ENCODE measurements at places on chromosomes 1 and 21.

DNA sequence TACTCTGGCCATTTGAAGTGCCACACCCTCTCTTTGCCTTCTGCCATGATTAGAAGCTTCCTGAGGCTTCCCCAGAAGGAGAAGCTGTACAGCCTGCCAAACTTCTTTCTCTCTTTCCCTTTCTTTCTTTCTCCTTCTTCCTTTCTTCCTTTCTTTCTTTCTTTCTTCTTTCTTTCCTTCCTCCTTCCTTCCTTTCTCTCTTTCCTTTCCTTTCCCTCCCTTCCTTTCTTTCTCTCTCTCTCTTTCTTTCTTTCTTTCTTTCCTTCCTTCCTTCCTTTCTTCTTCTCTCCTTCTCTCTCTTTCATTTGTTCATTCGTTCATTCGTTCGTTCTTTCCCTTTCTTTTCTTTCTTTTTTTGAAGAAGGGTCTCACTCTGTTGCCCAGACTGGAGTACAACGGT lies 931.0 kb downstream of the TTLL7 start:
- no peak for DNase-seq

DNA sequence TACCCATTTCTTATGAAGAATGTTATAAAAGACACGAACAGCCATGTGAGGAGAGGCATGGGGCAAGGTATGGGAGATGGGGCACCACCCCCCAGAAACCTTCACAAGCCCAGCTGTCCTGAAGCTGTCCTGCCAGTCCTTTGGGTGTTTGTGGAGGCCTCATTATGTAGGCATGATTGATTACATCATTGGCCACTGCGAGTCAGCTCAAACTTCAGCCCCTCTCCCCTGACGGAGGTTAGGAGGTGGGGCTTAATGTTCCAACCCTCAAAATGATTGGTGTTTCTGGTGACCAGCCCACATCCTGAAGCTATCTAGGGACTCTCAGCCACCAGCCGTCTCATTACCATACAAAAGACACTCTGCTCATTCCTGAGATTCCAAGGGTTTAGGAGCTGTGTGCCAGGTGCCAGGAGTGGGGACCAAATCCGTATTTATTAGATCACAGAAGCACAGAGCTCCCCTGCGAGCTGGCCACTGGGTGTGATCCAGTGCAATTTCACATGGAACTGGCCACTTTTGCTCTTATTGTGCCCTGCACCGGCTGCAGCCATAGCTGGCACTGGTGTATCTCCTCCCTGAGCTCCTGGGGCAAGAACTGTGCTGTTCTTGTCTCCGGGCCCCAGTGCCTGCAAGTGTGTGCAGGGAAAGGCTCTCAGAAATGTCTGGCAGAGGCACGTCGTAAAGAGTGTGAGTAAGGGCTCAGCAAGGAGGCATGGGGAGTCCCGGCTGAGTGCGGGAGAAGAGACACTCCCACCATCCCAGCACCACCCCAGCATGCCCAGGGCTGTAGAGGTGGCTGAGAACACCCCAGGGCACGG lies 10.5 kb downstream of the KIAA1614 start:
- no peak for DNase-seq

GRCh38 chr1:24383381-24383940 lies 30.1 kb downstream of the STPG1 start:
- no peak for DNase-seq

DNA sequence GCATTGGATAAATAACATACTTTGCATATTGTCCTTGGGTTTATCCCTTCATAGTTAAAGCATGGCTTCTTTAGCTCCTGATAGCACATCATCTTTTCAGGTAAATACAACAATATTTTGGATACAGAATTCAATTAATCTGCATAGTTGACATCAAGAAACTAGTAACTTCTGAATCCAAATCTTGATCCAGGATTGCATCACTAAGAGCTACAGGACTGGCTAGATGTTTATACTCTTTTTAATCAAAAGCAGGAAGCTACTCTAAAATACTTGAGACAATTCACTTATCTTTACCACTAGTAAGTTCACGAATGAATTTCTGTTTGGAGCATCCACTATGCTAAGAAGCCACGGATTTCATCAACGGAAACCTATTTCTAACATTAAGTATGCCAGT lies 54.2 kb upstream of the SLC44A3 start:
- no peak for DNase-seq

DNA sequence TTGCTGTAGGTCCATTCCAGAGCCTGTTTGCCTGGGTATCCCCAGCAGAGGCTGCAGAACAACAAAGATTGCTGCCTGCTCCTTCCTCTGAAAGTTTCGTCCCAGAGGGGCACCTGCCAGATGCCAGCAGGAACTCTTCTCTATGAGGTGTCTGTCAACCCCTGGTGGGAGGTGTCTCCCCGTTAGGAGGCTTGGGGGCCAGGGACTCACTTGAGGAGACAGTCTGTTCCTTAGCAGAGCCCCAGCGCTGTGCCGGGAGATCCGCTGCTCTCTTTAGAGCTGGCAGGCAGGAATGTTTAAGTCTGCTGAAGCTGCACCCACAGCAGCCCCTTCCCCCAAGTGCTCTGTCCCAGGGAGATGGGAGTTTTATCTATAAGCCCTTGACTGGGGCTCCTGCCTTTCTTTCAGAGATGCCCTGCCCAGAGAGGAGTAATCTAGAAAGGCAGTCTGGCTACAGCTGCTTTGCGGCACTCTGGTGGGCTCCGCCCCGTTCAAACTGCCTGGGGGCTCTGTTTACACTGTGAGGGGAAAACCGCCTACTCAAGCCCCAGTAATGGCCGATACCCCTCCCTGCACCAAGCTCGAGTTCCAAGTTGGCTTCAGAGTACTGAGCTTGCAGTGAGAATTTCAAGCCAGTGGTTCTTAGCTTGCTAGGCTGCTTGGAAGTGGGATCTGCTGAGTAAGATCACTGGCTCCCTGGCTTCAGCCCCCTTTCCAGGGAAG lies 8.7 kb upstream of the SLC25A24 start:
- no peak for DNase-seq

GRCh38 chr1:27760426-27760825 lies 12.6 kb upstream of the STX12 start:
- no peak for DNase-seq

- DNase-seq: peak; percentile 63
These were observed 14.9 kb downstream of the TTC34 start for GRCh38 chr1:2786329-2787162.

DNA sequence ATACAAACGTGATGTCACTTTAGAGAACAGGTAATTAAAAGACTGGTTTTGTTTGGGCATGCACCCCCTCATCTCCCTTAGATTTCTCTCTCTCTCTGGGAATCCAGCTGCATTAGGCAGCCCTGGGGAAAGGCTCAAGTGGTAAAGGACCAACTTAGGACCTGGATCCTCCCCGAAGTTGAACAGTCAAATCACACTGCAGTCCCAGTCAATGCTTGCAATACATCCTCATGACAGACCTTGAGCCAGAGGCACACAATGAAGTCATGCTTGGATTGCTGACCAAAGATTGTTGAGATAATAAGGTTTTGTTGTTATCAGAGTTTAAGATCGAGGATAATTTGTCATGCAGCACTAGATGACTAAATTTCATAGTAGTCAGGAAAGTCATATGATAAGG lies 1285.8 kb upstream of the NCAM2 start:
- no peak for DNase-seq

DNA sequence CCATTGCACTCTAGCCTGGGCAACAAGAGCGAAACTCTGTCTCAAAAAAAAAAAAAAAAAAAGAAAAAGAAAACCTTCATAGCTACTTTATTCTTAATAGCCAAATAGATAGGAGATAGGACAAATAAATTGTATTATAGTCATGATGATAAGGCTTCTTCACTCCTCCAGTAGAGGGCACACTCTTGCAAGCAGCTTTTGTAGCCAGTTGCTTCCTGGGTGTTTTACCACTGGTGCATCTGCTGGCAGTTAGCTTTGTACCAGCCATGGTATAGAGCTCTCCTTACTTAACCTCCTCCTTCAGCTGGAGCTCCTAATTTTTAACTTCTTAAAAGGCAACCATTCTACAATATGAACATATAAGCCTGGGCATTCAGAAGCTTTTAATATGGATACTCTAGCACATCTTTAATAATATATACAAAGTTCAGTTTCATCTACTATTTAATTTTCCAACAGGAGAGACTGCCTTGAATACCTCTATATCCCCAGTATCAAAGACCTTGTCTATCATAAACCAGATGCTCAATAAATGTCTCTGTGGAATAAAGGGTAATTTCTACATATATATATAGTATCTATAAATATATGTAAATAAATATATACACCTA lies 35.8 kb downstream of the EVI5 start:
- DNase-seq: no peak

DNA sequence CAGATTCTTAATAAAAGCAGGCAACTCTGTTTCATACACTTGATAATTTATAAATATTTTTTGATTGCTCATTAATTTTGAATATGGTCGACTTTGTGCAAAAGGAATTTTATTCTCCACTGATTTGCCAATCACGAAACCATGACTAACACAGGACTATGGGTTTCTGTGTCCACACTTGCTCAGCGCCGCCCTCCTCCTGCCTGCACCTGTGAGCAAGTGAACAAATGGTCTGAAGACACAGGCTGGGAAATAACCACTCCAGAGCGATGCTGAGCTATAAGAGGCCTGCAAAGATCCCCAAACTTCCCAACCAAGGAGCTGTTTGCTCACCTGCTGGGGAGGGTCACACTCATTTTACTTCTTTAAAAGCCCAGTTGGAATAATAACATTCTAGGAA lies 19.6 kb downstream of the ABCB10 start:
- DNase-seq: no peak

- DNase-seq: no peak
These were observed 385.9 kb downstream of the GPATCH2 start for GRCh38 chr1:217244971-217245370.

DNA sequence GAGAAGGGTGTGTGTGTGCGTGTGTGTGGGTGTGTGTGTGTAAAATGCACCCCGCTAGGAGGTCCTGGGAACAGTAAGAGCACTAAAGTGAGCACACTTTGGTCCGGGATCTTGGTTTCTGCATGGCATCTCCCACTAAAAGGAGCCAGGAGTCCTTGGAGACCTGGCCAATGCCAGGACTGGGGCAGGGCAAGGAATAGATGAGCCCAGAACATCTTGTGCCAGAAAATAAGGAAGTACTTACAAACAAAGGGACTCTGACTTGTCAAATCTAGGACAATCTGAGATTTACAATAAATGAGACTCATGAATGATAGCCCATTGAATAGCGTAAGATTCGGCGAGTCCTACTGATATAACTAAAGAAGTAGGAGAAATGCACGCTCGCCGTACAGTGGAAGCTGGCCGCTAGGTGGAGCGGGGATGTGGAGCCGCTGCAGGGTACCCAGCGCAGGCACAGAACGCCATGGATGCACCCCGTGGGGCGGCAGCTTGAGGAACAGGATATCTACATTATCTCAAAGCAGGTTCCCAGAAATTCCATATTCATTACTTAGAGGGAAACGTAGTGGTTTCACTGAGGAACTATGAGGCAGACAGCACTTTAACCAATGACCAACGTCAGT lies 7.1 kb downstream of the SLC37A1 start:
- DNase-seq: no peak

DNA sequence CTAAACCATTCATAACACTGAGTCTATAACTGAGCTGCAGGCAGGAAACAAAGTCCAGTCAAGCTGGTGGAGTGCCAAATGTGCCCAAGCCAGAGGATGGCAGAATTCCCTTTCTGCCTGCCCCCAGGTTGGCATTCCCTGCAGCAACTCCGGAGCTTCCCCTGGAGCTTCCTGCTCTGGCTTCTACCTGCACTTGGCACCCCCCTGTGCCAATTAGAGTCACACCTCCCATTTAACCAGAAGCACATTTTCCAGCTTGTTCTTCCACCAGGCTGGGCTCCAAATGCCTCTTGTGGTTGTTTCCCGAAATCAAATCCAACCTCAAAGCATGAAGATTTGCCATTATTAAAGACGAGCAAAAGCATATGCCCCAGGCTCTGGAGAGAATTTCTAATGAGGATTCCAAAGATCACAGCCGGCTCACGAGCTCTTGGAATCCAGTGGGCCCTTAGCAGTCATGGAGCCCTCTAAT lies 294.5 kb downstream of the RRAGC start:
- no peak for DNase-seq

- DNase-seq: no peak
These were observed 4.5 kb downstream of the ZC3H12A start for GRCh38 chr1:37478890-37479254.

GRCh38 chr1:8903410-8903809 lies 24.9 kb upstream of the ENO1 start:
- no peak for DNase-seq

GRCh38 chr1:197222780-197223179 lies 45.3 kb upstream of the CRB1 start:
- no peak for DNase-seq

- DNase-seq: no peak
These were observed 82.2 kb upstream of the BMP8A start for GRCh38 chr1:39409055-39409816.

GRCh38 chr21:14572204-14572780 lies 26.2 kb upstream of the SAMSN1 start:
- DNase-seq: no peak

GRCh38 chr21:31908106-31909031 lies 35.5 kb downstream of the HUNK start:
- no peak for DNase-seq

GRCh38 chr1:154481053-154481452 lies 21.0 kb upstream of the TDRD10 start:
- DNase-seq: no peak

- no peak for DNase-seq
These were observed 133.4 kb downstream of the DMRTB1 start for GRCh38 chr1:53592521-53592982.

DNA sequence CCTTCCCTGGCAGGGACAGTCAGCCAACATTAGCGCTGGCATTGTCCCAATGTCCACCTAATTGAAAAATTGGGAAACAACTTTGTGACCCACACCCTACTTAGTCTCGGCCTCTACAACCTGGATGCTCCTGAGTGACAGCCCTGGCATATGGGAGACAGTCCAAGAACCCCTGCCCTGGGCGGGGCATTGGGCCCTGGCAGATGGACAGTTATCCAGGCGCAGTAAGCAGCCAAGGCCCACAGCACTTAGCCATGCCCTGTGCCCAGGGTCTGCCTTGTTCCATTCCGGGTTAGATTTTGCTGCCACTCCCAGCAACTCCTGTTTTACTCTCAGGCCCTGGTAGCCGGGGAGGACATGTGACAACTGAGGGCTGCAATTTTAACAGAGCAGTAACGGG lies 50.3 kb downstream of the NFASC start:
- no peak for DNase-seq

DNA sequence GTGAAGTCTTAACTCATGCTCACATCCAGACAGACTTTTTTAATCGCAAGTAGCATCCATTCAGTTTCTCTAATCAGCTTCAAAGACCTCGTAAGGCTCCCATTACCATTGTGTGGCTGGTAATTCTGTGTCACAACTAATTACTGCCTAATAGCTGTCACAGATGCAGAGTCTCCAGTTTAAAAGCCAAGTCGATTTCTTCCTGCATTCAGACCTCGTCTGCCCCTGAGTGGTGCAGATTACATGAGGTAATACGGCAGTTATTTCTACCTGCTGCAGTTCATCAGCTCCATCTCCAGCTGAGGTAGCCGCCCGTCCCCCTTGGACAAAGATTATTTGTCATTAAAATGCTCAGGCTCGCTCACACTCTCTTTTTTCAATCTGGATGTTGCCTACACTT lies 34.4 kb upstream of the OLIG2 start:
- DNase-seq: no peak

Measured in stimulated activated CD8-positive, alpha-beta memory T cell treated with anti-CD3 and anti-CD28 coated beads, Interleukin-4, amount 100 ng/mL, for 4 hours (primary cell).